ENCODE measurements at places on chromosomes 2 and 18.
A peak's percentile ranks its signal among the peaks of the same experiment; 100 is the strongest.

DNA sequence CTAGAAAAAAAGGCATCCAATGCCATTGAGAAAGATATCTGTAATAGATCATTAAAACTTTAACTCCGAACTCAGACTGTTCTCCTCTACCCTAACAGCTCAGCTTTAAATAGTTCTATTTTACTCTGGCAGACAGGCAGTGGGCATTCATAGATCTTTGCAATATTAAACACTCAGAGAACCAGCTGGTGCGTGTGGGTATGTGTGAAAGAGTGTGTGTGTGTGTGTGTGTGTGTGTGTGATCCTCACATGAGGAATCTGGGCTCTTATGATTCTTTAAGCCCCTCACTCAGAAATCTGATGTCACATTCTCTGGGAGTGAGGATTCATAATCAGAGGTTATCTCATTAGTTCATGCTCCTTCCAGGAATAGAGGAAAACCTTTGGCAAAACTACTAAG, 144.3 kb downstream of the KCNH7 start:
- no peak for DNase-seq

- no peak for DNase-seq
These were observed 285.1 kb upstream of the SLC14A2 start for GRCh38 chr18:45330170-45330594.

- DNase-seq, result no peak
These were observed 120.2 kb downstream of the CLIP4 start for GRCh38 chr2:29235411-29235810.

DNA sequence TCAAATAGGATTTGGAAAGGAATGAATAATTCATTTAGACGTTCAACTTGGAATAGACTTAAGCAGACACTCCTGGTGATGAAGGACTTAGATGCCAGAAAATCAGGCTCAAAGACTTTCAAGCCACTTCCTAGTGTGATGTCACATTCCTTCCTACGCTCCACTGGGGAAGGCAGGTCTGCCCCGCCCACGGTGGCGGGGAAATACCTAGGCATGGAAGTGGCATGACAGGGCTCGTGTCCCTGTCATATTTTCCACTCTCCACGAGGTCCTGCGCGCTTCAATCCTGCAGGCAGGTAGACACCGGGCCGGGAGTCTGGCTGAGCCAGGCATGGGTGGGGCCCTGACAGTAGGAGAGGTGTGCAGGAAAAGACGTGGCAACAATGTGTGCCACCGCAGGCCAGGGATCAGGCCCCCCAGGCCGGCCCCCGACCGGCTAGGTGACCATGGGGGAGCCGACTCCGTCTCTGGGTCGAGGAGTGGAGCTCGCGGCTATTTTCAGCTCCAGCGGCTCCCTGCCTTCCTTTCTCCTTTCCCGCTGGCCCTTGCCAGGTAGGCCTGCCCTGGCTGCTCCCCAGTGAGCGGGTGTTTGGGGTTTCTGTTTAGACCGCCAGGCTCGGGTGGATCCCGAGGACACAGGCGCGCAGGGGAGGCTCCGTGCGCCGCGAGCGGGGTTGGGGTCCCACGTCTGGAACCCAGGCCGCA, at the start of gene IL1RL2:
Gene IL1RL2, plus strand, starts transcription at position 233 of the 705 bp plus-strand sequence. CDS start 845 bp downstream, outside the sequence.
- DNase-seq, result no peak

GRCh38 chr2:225400060-225400511, 576 bp downstream of the NYAP2 start:
- peak; percentile 46 for DNase-seq

- DNase-seq, result peak; percentile 10
These were observed 66.4 kb upstream of the CHAC2 start for GRCh38 chr2:53701221-53701620.

DNA sequence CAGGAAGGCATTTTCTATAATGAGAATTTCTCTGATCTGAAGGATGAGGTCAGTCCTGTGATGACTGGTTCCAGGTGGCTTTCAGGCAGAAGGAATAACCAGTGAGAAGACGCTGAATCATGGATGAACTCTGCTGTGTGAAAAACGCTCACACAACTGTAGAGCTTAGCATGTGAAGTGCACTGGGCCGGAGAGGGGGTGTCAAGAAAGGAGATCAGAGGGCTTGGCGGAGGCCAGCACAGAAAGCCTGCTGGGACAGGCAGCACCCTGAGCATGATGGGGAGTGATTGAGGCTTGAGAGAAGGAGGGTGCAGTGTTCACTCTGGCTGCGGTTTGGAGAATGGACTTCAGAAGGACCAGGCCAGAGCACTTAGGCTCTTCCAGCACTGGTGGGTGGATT, 236.5 kb downstream of the TPGS2 start:
- DNase-seq, result no peak

GRCh38 chr18:56532176-56532840, 106.1 kb downstream of the TXNL1 start:
- no peak for DNase-seq

DNA sequence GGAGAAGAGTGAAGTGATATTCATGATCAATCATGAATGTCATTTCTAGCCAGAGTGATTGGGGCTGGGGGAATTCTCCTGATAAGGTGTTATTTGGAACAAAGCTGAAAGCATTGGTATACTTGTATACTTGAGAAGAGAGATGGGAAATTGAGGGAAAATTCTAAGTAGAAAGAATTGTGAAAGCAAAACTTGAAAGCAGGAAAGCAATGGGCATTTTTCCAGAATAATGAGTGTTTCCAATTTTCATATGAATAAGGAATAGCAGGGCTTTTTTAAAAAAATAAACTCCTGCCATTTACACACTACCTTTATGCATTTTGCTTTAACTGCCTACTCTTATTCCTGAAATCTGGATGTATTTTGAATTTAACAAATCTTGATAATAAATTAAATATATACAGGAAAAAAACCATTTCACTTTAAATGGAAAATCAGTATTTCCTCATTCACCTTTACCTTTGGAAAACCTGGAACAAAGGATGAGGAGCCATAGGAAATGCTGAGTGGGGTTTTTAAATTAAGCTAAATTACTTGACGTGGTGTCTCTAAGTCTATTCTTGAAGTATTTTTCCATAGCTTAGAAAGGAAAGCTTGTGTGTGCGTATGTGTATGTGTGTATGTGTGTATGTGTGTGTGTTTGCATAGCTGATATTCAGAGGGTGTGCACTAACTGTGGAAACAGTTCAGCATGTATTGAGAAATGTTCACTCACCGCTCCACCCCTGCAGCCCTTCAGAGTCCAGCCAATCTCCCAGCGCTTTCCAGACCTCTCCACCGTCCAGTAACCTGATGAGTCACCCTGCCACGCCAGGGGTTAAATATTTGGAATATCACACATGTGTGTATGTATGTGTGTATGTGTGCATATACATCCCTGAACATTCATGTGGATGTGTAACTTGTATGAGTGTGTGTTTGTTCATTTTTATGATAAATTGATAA, 427.3 kb downstream of the THSD7B start:
- peak; percentile 1 for DNase-seq

DNA sequence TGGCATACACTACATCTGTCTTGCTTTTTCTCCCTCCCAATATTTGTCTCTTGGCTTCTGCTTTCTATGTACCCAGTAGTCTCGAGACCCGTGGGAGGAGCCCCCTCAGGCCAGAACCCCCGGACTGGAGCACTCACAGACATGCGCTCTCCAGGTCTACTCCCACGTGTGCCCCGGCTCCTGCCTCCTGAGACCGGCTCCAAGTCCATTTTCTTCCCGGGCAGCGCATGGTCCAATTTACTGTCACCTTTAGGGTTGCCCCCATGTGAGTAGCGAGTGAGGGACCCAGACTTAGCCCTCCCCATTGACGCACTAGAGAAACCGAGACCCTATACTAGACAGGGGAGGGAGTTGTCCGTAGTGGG, 11.8 kb upstream of the TEX51 start:
- no peak for DNase-seq

- DNase-seq, result peak; percentile 76
These were observed 277.1 kb upstream of the CCDC68 start for GRCh38 chr18:55236150-55236931.

DNA sequence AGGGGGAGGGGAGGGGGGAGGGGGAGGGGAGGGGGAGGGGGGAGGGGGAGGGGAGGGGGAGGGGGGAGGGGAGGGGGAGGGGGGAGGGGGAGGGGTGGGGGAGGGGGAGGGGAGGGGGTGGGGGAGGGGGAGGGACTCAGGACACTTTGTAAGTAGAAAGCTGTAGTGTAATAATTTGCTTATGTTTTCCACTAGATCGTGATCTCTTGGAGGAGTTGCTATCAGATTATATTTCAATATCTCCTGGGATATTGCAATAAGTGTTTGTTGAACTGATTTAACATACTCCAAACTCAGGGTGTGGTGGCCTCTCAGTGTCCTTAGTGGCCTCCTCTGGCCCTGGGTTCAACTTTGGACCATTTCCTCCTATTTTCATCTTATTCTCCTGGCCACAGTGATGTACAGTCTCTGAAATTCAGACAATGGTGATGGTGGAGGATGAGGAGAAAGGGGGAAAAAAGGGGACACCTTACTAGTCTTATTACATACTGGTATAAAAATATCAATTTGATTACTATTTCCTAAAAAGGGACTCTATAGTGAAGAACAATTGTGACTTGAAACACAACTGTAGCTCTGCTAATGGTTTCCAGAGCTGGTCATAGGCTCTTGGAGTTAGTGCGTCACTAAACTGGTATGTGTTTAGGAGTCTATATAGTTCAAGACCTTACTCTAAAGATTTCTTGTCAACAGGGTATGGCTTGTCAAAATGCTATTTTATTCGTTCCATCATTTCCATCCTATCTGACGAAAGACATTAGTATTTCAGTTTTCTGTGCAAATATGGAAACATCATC, 89.6 kb downstream of the DDX1 start:
- no peak for DNase-seq
